Left renal cortex interstitium (tissue), 4 donors: ENCODE measurements at places on chromosomes 7 and 10.

GRCh38 chr10:73773152-73773879 lies 8.5 kb upstream of the CHCHD1 start:
- DNase-seq, result no peak

DNA sequence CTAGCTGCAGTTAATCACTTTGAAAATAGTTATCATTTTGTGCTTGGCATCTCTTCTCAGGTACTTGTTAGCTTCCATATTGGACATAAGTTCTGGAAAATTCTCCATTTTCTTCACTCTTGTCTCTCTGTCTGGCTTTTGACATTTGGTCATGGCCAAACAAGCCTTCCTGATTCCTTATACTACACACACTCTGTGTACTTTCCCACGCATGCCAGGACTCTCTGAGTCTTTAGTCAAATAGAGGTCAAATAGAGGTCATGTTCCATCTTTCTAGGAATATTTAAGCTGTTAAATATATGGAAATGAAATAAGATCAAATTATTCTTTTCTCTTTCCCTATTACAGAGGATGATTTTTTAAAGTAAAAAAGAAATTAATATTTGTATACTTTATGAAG lies 235.5 kb upstream of the PLXDC2 start:
- DNase-seq, result no peak

GRCh38 chr7:28509251-28510025 lies 97.1 kb downstream of the CREB5 start:
- no peak for DNase-seq

DNA sequence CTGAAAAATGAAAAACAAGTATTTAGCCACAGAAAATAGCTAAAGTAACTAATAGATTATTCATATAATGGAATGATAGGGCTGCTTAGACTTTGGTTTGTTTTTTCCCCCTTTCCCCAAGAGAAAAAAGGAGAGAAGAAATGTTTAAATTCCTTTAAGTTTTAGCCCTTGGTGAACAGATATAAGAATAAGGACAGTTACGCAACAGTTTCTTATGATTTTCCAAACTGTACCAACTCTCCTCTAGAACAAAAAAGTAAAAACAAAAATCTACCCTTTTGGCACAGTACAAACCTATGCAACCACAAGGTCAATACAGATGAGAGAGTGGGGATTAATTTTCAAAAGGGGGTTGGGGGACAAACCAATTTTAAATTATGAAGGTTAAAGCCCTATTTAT lies 227.7 kb downstream of the CHCHD3 start:
- DNase-seq, result no peak

DNA sequence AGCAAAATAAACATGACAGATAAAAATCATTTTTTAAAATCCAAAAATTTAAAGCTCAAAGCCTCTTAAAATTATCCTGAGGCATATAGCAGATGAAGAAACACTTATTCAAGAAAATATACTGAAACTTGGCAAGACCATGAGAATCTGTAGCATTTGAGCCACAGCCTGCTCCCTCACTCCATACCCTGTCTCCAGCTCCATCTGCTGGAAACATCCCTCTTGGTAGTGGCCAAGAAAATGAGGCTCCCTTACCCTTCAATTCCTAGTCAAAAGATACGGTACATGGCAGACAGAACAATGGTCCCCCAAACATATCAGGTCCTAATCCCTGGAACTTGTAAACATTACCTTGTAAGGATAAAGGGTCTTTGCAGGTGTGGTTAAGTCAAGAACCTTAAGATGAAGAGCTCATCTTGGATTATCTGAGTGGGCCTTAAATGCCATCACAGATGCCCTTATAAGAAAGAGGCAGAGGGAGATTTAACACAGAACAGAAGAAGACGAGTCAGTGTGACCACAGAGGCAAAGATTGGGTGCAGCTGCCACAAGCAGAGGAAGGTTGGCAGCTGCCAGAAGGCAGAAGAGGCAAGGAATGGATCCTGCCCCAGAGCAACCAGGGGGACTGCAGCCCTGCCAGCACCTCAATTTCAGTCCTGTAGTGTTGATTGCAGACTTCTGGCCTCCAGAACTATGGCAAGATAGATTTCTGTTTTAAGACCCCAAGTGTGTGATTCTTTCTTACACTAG lies 149.4 kb downstream of the ZNF248 start:
- no peak for DNase-seq

DNA sequence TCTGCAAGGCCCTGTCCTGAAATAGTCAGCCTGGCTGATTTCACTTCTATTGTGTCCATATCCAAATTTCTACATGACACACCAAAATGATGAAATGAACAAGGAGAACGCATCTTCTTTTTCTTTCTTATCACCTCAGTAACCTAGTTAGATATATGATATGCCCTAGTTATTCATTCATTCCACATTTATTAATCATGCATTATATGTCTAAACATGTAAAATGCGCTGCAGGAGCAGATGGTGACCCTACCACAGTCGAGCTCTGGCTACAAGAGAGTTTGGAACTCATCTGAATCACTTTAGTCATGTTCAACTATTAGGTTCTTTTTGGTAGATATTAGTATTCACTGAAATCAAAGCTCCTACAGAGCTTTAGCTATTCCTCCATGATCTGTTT lies 31.8 kb upstream of the VPS41 start:
- DNase-seq, result no peak

DNA sequence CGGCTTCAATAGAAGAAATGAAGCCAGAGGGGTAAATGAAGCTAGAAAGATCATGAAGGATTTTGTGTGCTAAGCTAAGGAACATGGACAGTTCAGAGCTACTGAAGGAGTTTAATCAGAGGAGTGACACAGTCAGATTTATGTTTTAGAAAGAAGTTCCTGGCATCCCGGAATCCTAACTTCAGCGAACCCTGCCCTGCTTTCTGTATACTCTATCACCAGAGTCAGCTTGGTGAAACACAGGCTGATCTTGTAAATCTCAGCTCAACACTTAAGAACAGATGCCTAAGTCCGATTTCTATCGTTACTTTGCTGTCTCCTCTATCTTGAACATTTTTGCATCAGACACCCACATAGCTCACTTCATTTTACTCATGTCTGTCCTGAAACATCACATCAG lies 9.1 kb downstream of the AHR start:
- DNase-seq, result no peak

GRCh38 chr7:112462236-112462635 lies 12.0 kb downstream of the IFRD1 start:
- DNase-seq, result no peak

DNA sequence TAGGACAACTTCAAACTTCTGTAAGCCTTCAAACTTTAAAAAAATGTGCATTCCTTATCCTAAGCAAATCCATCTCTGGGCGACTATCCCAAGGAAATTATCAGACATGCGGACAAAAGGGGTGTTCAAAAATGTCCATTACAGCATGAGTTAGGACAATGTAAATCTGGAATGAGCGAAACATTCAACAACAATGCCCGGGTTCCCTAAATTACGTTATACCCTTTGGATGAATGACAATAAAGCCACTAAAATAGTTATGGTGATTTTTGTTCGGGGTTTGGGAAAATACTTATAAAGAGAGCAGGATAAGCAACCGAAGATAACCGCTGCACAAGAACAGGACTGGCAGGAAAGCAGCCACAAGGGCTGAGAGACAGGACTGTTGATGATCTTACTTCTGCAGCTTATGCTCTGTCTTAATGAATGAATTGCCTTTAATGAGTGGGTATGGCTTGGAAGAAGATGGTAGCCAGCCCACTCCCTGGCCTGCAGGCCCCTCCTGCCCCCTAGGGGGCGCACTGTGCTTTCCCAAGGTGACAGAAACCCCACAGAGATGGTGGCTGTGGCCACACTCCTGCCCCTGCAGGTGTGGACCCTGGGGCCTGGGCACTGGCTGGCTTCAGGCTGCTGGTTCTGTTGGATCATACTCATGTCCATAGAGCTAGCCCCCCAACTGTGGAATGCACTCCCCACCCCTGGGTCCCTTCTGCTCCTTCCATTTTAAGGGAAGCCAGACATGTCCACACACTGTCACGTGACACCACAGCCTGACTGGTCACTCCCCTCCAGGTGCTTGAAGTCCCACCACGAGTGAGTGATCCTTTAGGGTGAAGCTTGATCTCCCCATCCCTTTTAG lies 45.0 kb downstream of the ZCCHC24 start:
- DNase-seq, result no peak

DNA sequence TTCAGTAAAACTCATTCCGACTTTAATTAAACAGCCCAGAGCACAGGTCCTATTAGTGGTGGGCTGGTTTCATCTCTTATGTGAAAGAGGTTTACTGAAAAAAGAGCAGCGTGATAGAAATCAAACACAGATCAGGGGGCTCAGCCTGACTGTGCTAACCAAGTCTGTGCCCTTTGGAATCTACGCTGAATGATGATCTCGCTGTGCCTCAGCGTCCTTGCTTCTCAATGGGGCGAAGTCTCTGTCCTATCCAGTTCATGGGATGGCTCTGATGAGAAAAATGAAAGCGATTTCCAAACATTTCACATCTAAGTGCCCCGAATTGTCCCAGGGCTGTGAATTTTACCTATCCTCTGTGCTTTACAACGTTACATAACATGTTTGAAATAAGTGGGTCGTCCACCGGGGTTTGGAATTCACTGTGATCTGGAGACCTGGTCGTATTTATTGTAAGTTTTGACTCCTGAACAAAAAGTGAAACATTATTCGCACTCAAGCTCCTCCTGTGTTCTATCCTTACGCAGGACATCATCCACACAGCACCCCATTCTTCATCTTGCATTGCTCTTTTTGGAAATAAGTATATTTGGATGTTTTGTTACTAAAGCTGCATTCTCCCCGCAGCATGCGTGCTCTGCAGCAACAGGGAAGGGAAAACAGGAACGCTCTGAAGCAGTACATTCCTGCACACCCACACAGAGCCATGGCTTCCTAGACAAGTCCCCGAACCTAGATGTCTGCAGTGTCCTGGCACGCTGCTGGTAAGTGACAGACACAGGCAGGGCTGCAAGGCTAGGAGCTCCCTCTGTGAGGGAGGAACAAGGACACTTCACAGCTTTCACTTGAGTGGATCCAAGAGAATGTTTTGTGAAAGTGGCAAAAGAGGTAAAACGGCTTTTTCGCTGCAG lies 83.5 kb downstream of the SLC37A3 start:
- DNase-seq, result no peak

DNA sequence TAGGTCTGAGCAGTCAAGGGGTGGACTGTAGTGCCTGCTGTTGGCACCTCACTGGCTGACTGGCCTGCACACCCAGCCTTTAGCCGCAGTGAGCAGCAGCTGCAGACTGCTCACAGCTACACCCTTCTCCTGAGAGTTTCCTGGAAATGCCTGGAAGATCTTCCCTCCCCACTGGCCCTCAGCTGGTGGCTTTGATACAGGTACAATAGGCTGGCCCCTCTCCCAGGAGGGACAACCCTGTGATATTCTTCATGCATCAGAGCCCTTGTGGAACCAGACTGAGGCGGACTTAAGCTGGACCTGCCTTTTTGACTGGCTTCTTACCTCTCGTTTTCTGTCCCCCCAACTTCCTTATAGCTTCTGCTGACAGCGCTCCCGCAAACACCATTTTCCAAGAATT lies 6.4 kb downstream of the GCK start:
- DNase-seq, result no peak
